ENCODE measurements at places on chromosomes 11 and 22.

DNA sequence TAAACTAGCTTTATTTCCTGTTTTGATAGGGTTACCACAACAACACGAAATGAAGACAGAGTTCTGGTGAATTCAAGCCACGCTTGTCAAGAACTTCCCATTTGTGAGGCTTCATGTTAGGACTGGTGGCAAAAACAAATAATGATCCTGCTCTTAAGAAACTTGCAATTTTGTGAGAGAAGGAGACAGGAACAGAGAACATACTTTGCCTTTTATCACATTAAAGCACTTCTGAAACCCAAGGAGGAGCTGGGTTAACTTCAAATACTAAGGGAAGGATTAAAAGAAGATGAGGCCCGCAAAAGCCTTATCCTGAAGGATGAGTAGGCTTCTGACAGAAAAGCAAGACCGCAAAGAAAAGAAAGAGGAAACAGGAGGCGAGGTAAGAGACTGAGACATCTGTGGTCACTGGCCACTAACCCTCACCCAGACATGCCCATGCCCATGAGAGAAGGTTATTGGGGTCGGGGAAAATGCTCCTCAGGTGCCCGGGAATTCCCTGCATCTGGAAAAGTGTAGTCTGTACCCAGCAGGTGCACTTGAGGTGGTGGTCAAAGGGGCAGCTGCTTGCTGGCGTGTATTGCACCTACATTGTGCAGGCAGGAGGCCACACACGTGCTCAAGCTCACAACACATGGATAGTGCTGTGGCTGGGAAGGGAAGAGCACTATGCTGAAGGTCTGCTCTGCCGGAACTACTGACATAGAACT is 50.5 kb downstream of the MAPK1 start:
- no peaks in the 10 kb centered on the region for H3K36me3 ChIP-seq
- H3K27me3 ChIP-seq: no peaks in the 10 kb centered on the region
- peak overlapping the region; percentile 14 for H3K4me3 ChIP-seq
- peaks cover 34% of the 10 kb centered on the region for H3K4me1 ChIP-seq
- DNase-seq: no peak

- no peak overlapping the region for H3K27ac ChIP-seq
- no peak overlapping the region for H3K4me3 ChIP-seq
- peaks cover 25% of the 10 kb centered on the region for H3K36me3 ChIP-seq
- no peak for DNase-seq
- no peaks in the 10 kb centered on the region for H3K27me3 ChIP-seq
Measured at GRCh38 chr22:37920126-37920525, 14.0 kb downstream of the MICALL1 start.

DNA sequence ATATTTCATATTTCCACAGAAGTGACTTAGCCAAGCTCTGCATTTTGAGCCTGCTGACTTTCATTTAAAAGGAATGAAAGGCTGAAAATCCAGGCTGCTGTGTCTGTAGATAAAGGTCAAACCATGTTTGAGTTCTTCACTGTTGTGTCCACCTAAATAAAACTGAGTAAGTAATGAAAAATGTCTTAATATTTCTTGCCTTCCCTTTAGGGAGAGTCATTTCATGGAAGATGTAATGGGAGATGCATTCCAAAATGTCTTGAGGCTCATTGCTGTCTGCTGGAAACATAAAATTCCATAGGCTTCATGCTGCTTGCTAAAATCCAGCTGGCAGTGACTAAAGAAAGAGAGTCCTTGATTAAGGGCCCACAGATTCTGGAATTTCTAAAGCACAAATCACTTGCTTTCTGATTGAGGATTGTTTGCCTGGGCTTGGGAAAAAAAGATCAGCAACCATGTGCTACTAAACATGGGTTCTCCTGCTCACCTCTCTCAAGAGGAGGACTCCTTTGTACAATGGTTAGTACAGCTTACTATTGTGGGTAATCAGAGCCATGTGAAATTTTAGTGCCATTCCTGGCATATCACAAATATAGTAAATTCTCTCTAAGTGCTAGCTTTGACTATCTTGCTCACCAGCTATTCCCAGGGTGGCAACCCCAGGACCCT is 56.9 kb downstream of the PANX1 start:
- H3K4me1 ChIP-seq: no peaks in the 10 kb centered on the region
- H3K4me3 ChIP-seq: no peak overlapping the region
- H3K27me3 ChIP-seq: no peaks in the 10 kb centered on the region
- no peak overlapping the region for H3K27ac ChIP-seq

- no peaks in the 10 kb centered on the region for H3K27me3 ChIP-seq
- H3K27ac ChIP-seq: no peak overlapping the region
- no peaks in the 10 kb centered on the region for H3K4me1 ChIP-seq
- H3K4me3 ChIP-seq: no peak overlapping the region
- H3K36me3 ChIP-seq: no peaks in the 10 kb centered on the region
Measured at GRCh38 chr11:14593671-14594070, 49.9 kb upstream of the PDE3B start.

DNA sequence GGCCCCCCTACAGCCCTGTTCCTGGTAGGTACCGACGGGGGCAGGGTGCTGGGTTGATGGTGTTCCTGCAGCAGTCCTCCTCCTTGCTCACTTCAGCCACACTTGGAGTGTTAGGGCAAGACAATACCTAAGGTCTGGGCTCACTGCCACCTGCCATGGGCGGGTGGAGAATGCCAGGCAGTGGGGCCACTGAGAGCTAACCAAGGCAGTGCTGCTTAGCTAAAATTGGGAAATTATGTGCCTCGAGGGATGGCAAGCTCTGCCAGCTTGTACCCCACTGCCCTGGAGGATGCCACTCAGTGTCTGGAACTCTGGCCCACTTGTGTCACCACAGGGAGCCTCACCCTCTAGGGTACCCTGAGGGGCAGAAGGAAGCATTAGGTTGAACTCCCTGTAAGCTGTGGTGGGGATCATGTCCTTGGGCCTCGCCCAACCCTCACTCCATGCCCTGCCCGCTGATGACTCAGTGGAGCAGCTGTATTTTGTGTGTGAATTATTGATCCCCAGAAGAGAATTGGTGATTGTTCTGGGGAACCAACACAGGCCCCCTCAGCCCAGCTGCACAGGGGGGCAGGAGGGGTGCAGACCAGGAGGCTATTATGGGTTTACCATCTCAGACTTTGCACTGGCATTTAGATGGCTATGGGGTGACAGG is 17.7 kb downstream of the PHLDB1 start:
- no peak for DNase-seq
- peaks cover 4% of the 10 kb centered on the region for H3K27me3 ChIP-seq
- H3K27ac ChIP-seq: no peak overlapping the region
- H3K4me3 ChIP-seq: no peak overlapping the region
- H3K4me1 ChIP-seq: peaks cover 4% of the 10 kb centered on the region

DNA sequence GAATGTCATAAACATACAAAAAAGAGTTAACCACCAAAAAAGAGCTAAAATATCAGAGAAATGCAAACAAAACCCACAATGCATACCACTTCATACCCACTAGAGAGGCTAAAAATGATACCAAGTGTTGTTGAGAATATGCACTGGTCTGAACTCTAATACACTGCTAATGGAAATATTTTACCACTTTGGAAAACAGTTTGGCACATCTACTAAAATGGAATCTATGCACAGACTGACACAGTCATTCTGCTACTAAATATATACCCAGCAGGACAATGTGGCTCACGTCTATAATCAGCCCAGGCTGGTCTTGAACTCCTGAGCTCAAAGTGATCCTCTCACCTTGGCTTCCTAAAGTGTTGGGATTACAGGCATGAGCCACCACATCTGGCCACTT is 18.0 kb downstream of the MAPK1 start:
- no peak for DNase-seq
- H3K4me3 ChIP-seq: no peak overlapping the region
- no peaks in the 10 kb centered on the region for H3K4me1 ChIP-seq
- H3K27me3 ChIP-seq: no peaks in the 10 kb centered on the region
- H3K36me3 ChIP-seq: no peaks in the 10 kb centered on the region
- H3K27ac ChIP-seq: no peak overlapping the region

DNA sequence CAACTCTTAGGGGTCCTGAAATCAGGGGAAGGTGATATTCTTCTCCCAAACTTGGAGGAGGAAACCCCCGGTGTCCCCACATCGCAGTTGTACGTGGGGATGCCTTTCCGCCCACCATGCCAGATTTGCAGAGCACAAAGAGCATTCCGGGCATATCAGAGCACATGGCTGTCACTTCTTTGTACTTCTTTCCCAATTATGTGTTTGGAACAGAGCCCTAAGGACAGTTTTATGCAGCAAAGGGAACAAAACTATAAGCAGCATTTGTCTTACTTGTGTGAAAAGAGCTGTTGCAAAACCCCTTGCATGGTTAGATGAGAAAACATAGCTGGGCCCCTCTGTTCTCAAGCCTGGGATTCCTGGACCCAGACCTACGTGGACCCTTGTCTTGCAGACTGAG is 41.2 kb downstream of the NTM start:
- no peak for DNase-seq
- no peaks in the 10 kb centered on the region for H3K36me3 ChIP-seq
- no peak overlapping the region for H3K4me3 ChIP-seq
- no peaks in the 10 kb centered on the region for H3K4me1 ChIP-seq

DNA sequence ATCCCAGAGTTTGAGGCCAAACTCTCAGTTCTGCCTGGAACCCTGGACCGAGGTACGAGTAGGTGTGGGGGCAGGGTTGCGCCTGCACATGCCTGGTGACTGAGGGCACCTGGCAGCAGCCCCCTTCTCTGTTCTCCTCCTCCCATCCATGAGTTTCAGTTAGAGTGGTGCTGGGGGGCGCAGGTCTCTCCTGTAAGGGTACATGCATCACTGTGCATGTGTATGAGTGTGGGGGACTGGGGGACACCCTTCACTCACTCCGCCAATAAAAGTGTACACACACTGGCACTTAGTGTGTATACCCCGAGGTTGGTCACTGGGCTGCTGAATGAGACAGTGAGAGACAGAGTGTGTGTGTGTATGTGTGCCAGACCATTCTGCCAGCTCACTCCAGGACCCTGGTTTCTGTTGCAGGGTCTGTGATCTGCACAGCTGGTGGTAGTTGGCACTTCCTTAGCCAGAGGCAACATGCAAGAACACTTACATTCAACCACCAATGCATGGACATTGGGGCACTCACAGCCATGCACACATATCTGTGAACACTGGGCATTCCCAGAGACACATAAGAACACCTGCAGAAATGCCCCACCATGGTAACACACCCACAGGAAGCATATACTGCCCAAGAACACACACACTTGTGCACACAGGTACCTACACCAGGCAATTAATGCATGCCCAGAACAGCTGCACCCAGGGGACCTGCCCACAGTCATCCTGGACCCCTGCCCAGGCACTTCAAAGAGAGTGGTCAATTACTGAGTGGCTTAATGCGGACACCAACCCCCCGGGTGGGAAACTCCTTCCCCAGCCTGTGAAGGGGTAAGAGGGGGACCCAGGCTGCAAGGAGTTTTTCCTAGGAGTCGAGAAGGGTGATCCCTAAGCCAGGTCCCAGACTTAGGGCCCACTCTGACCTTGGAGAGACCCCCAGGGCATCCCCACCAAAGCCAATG is 1.2 kb upstream of the NRXN2 start:
- H3K36me3 ChIP-seq: peaks cover 26% of the 10 kb centered on the region
- no peak overlapping the region for H3K4me3 ChIP-seq
- H3K27ac ChIP-seq: peak overlapping the region; percentile 78
- peaks cover 7% of the 10 kb centered on the region for H3K4me1 ChIP-seq
- peaks cover 12% of the 10 kb centered on the region for H3K27me3 ChIP-seq

GRCh38 chr22:31945443-31945855 is 1.1 kb downstream of the YWHAH start:
- H3K4me3 ChIP-seq: peak overlapping the region; percentile 76
- no peaks in the 10 kb centered on the region for H3K27me3 ChIP-seq
- peak overlapping the region; percentile 83 for H3K27ac ChIP-seq
- no peak for DNase-seq

DNA sequence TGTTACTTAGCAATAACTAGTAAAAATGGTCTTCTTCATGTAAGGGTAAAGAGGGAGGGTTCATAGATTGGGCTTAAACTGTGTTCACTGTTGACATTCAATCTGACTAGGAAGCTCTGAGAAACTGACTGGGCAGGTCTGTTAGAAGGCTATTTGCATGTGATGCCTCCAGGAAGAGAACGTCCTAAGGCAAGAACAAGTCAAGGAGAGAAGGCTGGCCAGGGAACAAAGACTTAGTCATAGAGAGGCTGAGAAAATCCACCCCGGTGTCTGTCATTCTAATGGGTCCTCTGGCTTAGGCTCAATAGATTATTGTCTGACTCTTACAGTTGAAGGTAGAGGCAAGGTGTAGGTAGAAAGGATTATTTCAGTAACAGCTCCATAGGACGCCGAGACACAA is 50.3 kb upstream of the CD44 start:
- no peaks in the 10 kb centered on the region for H3K36me3 ChIP-seq
- H3K27me3 ChIP-seq: no peaks in the 10 kb centered on the region
- H3K4me1 ChIP-seq: peaks cover 35% of the 10 kb centered on the region
- H3K4me3 ChIP-seq: no peak overlapping the region
- H3K27ac ChIP-seq: no peak overlapping the region

DNA sequence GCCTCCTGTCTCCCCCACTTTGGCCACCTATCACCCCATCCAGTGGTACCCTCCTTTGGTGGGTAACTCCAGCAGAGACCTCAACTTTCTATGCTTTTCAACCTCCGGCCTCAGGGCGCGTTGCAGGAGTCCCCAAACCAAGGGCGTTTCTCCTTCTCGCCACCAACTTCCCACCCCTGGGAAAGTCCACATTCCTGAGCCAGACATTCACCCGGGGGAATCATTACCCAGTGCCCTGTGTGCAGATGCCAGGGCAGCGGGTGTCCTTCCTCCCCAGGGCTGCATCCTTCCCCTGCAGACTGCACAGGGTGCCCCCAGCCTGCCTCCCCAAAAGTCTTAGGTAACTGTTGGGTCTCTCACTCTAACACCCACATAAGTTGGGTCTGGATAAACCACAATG is 26.4 kb downstream of the MYEOV start:
- H3K36me3 ChIP-seq: no peaks in the 10 kb centered on the region
- no peak overlapping the region for H3K27ac ChIP-seq
- H3K4me3 ChIP-seq: no peak overlapping the region
- H3K4me1 ChIP-seq: no peaks in the 10 kb centered on the region

GRCh38 chr22:23536821-23537345 is 43.2 kb downstream of the IGLL1 start:
- DNase-seq: no peak
- H3K4me3 ChIP-seq: no peak overlapping the region
- H3K36me3 ChIP-seq: no peaks in the 10 kb centered on the region
- no peaks in the 10 kb centered on the region for H3K4me1 ChIP-seq

- no peak overlapping the region for H3K4me3 ChIP-seq
- H3K4me1 ChIP-seq: peaks cover 37% of the 10 kb centered on the region
- DNase-seq: peak; percentile 46
- peak overlapping the region; percentile 54 for H3K27ac ChIP-seq
- H3K36me3 ChIP-seq: peaks cover 83% of the 10 kb centered on the region
Measured at GRCh38 chr22:39960791-39961746, 872 bp downstream of the TMA7B start.

DNA sequence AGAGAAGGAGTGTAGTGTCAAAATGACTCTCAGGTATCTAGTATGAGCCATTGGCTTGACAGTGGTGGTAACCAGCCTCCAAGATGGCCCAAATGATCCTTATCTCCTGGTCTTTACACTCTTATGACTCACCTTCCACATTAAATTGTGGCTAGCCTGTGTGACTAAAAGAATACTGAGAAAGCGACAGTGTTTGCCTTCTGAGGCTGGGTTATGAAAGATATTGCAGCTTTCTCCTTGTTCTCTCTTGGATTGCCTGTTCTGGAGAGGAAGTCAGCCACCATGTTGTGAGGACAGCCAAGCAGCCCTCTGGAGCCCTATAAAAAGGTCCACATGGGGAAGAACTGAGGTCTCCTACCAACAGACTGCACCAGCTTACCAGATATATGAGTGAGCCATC is 15.8 kb downstream of the C11orf71 start:
- no peaks in the 10 kb centered on the region for H3K36me3 ChIP-seq
- no peak overlapping the region for H3K27ac ChIP-seq
